ENCODE measurements at places on chromosomes 1 and 21. TPM values are rescaled to one million over a fixed set of nuclear protein-coding genes. Genes with fewer than 3 reads are reported as not detected.

DNA sequence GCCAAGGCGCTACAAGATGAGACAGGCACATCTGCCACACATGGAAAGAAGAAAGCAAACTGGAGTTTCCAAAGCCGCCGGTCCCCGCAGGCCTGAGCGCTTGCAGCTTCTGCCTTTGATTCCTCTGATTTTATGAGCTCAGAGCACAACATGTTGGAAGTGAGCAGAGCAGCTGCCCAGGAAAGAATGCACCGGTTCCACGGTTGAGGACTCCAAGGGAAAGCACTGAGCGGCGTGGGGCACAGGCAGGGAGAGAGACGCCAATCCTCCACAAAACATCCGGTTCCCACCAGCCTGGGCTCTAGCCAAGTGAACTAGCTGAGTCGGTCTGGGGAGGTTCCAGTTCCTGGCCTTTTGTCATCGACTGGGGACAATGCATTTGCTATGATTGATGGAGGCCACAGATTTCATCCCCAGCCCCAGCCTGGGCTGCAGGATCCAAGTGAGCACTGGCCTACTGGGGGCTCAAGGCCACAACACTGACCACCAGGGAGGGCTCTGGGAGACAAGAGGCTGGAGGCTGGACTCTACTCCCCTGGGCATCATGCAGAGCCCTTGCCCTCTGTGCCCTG lies 253.1 kb upstream of the IRF2BP2 start:
- no peaks in the 10 kb centered on the region for H3K27me3 ChIP-seq
- no peaks in the 10 kb centered on the region for H3K4me1 ChIP-seq
- peak overlapping the region; percentile 78 for H3K27ac ChIP-seq
- no peak overlapping the region for H3K4me3 ChIP-seq
- no peaks in the 10 kb centered on the region for H3K36me3 ChIP-seq

DNA sequence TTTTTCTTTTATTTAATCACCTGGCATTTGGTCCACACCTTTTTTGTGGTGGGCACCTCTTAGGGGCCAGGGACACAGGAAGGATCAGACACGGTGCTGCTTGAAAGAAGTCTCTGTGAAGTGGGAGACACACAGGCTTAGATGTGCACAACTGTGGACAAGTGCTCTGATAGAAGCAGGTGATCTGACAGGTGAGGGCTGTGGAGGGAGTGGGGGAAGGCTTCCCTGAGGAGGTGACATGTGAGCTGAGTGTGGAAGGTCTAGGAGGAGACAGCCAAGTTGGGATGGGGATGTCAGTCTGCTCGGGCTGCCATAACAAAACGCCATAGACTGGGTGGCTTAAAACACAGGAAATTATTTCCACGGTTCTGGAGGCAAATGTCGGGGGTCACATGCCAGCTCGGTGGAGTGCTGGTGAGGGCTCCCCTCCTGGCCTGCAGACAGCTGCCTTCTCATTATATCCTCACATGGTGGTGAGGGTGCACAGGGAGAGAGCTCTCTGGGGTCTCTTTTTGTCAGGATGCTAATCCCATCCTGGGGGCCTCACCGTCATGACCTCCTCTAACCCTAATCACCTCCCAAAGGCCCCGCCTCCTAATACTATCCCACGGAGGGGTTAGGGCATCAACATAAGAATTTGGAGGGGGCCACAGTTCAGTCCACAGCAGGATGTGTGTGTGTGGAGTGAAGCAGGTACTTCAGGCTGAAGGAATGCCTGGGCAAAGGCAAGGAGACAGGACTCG lies 5.2 kb upstream of the KIAA1614 start:
- H3K36me3 ChIP-seq = no peaks in the 10 kb centered on the region
- H3K4me1 ChIP-seq = no peaks in the 10 kb centered on the region
- peak; percentile 33 for DNase-seq
- H3K27me3 ChIP-seq = peaks cover 14% of the 10 kb centered on the region
- H3K27ac ChIP-seq = no peak overlapping the region
- no peak overlapping the region for H3K4me3 ChIP-seq

DNA sequence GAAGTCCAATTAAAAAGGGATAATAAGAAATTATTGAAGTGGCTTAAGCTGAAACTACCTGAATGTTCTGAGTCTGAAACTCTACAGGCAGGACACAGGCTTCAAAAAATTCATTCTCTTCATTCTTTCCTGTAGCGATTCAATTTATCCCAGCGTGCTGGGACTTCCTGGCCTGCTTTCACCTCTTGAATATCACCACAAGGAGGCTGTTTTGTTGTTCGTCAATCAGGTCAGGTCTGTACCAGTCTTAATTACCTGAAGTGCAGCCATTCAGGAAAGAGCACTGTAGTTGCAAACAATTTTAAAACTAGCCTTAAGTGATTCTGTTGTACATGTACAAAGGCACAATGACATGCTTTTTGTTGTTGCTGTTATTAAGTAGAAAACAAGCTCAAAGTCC lies 38.4 kb downstream of the FYB2 start:
- H3K27me3 ChIP-seq = no peaks in the 10 kb centered on the region
- no peak for DNase-seq
- H3K4me1 ChIP-seq = no peaks in the 10 kb centered on the region
- no peak overlapping the region for H3K4me3 ChIP-seq
- no peak overlapping the region for H3K27ac ChIP-seq

- H3K4me3 ChIP-seq = no peak overlapping the region
- no peak for DNase-seq
- H3K4me1 ChIP-seq = no peaks in the 10 kb centered on the region
- no peaks in the 10 kb centered on the region for H3K27me3 ChIP-seq
These were observed 37.2 kb upstream of the S1PR1 start for GRCh38 chr1:101199637-101199982.

DNA sequence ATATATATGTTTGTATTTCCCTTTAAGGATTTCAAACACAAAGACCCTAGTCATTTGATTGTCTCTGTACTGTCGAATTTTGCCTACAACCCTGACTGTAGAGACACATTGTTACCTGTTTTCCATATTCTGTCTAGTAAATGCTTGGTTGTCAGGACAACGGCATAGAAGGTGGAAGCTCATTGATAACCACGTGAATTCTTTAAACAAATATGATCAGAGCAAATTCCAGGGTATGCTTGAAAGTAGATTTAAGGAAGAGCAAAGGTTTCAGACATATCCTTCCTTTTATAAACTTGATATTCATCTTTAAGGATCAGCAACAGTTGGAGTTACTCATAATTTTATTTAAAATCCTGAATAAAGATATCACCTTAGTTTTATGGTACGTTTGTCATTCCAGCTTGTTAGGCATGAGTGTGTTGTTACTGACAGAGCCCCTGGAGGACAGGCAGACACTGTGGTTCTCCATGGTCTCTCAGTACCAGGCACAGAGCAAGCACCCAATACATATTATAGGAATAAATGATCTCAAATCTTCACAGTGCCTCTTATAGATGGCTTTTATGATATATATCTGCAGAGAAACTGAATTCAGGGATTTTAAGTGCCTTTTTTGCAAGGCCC lies 203.2 kb downstream of the FGGY start:
- H3K4me1 ChIP-seq = no peaks in the 10 kb centered on the region
- H3K36me3 ChIP-seq = no peaks in the 10 kb centered on the region
- no peak for DNase-seq

Gene BATF3
- 1.5 TPM for total RNA-seq

- peaks cover 14% of the 10 kb centered on the region for H3K4me1 ChIP-seq
- no peak overlapping the region for H3K4me3 ChIP-seq
- H3K27ac ChIP-seq = no peak overlapping the region
- H3K36me3 ChIP-seq = no peaks in the 10 kb centered on the region
- peak; percentile 66 for DNase-seq
These were observed 25.8 kb downstream of the PIGP start for GRCh38 chr21:37047079-37047478.

- no peak overlapping the region for H3K4me3 ChIP-seq
- H3K27me3 ChIP-seq = no peaks in the 10 kb centered on the region
- H3K27ac ChIP-seq = no peak overlapping the region
- no peak for DNase-seq
- H3K36me3 ChIP-seq = no peaks in the 10 kb centered on the region
These were observed 19.3 kb upstream of the HEATR1 start for GRCh38 chr1:236623371-236624166.

Gene OR2L8
- not detected for total RNA-seq

GRCh38 chr21:44900559-44901251 lies 20.0 kb downstream of the ITGB2 start:
- H3K36me3 ChIP-seq = no peaks in the 10 kb centered on the region
- H3K4me1 ChIP-seq = no peaks in the 10 kb centered on the region
- no peaks in the 10 kb centered on the region for H3K27me3 ChIP-seq
- no peak for DNase-seq
- no peak overlapping the region for H3K4me3 ChIP-seq
- H3K27ac ChIP-seq = no peak overlapping the region

DNA sequence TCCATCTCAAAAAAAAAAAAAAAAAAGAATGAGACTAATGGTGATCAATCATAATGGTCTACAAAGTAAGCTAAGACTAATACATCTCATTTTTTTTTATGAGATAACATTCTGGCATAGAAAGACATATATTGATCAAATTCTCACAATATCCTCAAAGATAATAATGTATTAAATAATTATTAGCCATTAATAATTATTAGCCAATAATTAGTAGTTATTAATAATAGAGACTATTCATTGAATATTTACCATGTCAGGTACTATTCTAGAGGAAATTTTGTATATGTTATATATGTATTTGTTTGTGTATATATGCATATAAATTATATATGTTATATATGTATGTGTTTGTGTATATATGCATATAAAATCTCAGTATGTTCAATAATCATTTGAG lies 137.7 kb upstream of the PTBP2 start:
- no peak overlapping the region for H3K27ac ChIP-seq
- no peak for DNase-seq
- no peaks in the 10 kb centered on the region for H3K27me3 ChIP-seq
- H3K36me3 ChIP-seq = no peaks in the 10 kb centered on the region

- no peaks in the 10 kb centered on the region for H3K27me3 ChIP-seq
- H3K4me3 ChIP-seq = no peak overlapping the region
- DNase-seq = no peak
- no peaks in the 10 kb centered on the region for H3K4me1 ChIP-seq
- H3K27ac ChIP-seq = no peak overlapping the region
- no peaks in the 10 kb centered on the region for H3K36me3 ChIP-seq
These were observed 336.4 kb downstream of the CAMTA1 start for GRCh38 chr1:7121622-7121988.

Gene SNX7
- 40.5 TPM for total RNA-seq

- no peaks in the 10 kb centered on the region for H3K36me3 ChIP-seq
- H3K4me1 ChIP-seq = no peaks in the 10 kb centered on the region
- H3K27ac ChIP-seq = no peak overlapping the region
- no peak overlapping the region for H3K4me3 ChIP-seq
- DNase-seq = no peak
These were observed 37.9 kb downstream of the RGL1 start for GRCh38 chr1:183842795-183843144.

- no peak overlapping the region for H3K4me3 ChIP-seq
- no peaks in the 10 kb centered on the region for H3K36me3 ChIP-seq
- H3K27ac ChIP-seq = no peak overlapping the region
- DNase-seq = no peak
- no peaks in the 10 kb centered on the region for H3K4me1 ChIP-seq
These were observed 14.6 kb upstream of the AHDC1 start for GRCh38 chr1:27618341-27619082.

GRCh38 chr1:217079584-217079983 lies 356.4 kb upstream of the ESRRG start:
- peaks cover 6% of the 10 kb centered on the region for H3K4me1 ChIP-seq
- H3K4me3 ChIP-seq = no peak overlapping the region
- H3K27me3 ChIP-seq = no peaks in the 10 kb centered on the region

DNA sequence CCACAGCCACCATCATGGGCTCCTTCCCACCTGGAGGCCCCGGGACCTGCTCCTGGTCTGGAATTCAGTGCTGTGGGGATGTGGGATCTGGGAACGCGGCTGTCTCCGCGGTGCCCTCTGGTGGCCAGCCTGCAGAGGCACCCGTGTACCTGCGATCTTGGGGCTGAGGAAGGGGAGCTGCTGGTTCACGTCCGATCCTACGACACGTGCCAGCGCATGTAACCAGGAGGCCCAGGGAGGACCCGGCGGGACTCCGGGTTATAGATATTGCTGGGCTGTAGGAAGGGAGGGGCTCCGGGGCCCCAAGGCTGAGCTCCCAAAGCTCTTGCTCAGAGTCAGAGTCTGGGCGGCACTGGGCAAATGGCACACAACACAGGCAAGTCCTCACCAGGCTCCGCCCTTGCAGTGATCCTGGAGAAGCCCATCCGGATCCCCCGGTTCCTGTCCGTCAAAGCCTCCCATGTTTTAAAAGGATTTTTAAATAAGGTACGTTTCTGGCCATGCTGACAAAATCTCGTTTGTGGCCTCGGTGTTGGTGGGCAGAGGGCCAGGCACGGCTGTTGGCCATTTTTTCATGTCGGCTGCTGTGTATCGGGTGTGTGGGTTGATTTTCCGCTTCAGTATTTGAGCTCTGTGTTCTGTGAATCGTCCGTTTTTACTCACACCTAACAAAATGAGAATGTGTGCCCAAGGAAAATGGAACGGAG lies 20.1 kb downstream of the FAAP20 start:
- H3K36me3 ChIP-seq = peaks cover 12% of the 10 kb centered on the region
- peak; percentile 92 for DNase-seq
- H3K4me3 ChIP-seq = no peak overlapping the region

DNA sequence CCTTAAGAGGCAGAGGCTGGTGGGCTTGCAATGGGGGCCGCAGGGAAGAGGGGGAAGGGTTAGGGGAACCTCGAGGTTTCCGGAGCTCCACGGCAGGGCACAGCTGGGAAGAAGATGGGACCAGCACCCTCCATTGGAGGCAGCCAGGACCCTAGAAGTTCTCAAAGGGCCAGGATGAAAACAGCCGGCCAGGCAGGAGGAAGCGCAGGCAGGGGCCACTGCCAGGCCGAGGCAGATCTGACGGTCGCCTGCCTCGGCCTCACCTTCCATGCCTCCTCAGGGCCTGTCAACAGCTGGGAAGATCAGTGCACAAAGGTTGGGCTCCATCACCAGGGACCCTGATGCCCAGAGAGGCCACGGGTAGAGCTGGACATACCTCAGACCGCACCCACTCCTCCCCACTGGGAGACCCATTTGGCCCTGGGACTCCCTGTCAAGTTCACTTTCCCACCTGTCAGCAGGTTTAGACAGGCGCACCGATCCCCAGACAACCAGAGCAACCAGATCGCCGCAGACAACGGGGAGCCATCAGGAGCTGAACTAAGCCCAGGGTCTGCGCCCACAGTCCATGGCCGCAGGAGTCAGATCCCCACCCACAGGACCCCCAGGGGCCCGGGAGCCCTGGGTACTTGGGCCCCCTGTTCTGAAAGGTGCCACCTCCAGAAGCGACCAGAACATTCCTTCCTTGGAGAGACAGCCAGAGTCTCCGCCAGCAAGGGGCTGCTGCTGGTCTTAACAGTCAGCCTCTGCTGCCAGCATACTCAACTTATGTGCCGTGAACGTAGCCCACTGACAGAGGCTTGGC lies 2.2 kb downstream of the SLC19A1 start:
- H3K36me3 ChIP-seq = no peaks in the 10 kb centered on the region
- no peak overlapping the region for H3K4me3 ChIP-seq
- DNase-seq = peak; percentile 41
- H3K27ac ChIP-seq = no peak overlapping the region
- H3K4me1 ChIP-seq = peaks cover 19% of the 10 kb centered on the region
- H3K27me3 ChIP-seq = no peaks in the 10 kb centered on the region

Gene SIM2
- total RNA-seq = not detected
